K562 (cell line): ENCODE measurements at places on chromosomes 5 and 9. TPM values are rescaled to one million over a fixed set of nuclear protein-coding genes. Genes with fewer than 3 reads are reported as not detected.

The ZNF474 gene
- 0.13 and 0.21 TPM in 2 replicates for polyA plus RNA-seq

The IL4 gene
- not detected in 2 replicates for polyA plus RNA-seq

The GLDC gene
- not detected in 2 replicates for polyA plus RNA-seq

The TPPP gene
- polyA plus RNA-seq = not detected in 2 replicates

The FBLL1 gene
- not detected in 2 replicates for polyA plus RNA-seq

The DOK3 gene
- 16.9 and 23.0 TPM in 2 replicates for polyA plus RNA-seq

The GLRA1 gene
- not detected in 2 replicates for polyA plus RNA-seq

The CKMT2 gene
- polyA plus RNA-seq = not detected in 2 replicates

The PLK2 gene
- polyA plus RNA-seq = not detected in 2 replicates

The MEIKIN gene
- polyA plus RNA-seq = not detected in 2 replicates

The ARID3C gene
- polyA plus RNA-seq = not detected in 2 replicates

The PCDHGA1 gene
- 0.05 and 0.24 TPM in 2 replicates for polyA plus RNA-seq

The TMED9 gene
- 213 and 235 TPM in 2 replicates for polyA plus RNA-seq

The PCDHA9 gene
- polyA plus RNA-seq = not detected in 2 replicates
